ENCODE measurements at places on chromosomes 1 and 21.

- peak; percentile 99 for DNase-seq
Measured at GRCh38 chr21:35256468-35256988, 207.4 kb upstream of the RUNX1 start.

DNA sequence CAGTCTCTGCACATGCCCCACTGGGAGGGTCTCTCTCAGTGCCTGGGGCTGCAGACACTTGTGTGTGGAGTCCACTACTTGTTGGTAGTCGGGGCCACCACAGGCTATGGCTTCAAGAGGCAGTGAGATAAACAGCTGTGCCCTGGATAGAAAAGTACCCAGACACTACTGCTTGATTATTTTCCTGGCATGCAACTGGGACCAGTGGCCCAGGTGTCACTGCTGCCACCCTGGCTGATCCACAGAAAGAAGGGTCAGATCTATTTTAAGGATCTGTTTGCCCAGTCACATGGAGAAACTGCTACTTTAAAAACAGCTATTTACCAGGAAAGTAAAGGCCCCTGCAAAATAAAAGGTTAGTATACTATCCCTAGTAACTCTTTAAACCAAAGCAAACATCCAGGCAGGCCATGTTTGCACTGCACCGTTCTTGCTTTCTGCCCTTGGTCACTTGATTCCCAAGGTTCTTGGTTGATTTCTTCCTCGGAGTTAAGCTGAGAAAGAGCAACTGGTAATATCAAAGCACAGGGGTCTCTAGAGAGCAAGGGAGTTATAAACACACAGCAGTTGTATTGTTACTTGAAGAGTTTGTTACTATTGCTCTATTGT is 99.9 kb downstream of the GLUL start:
- no peak for DNase-seq

DNA sequence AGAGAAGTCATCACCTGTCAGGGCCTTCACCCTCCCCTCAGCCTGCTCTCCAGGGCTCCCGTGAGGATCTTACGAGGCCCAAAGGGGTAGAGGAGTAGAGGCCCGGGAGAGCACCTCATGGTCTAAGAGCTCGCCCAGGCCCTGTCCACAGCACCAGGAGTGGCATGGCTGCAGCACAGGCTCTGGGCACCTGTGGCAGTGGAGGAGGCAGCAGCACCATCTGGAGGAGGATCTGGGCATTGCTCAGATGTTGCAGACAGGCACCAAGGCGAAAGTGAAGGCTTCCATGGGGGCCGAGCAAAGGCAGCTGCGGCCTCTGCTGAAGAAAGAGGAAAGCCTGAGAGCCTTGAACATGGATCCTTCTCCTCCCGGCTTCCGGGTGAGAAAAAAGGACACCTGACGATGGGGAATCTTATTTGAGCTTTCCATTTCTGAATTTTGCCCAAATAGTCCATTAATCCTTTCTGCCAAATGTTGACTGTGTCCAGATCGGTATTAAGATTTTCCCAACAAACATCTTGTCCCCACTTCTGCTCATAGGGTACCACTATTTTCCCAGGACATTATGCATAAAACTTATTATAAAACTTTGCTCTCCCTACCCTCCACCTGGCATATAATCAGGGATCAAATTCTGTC is 604.7 kb downstream of the PTPRC start:
- DNase-seq = peak; percentile 40

DNA sequence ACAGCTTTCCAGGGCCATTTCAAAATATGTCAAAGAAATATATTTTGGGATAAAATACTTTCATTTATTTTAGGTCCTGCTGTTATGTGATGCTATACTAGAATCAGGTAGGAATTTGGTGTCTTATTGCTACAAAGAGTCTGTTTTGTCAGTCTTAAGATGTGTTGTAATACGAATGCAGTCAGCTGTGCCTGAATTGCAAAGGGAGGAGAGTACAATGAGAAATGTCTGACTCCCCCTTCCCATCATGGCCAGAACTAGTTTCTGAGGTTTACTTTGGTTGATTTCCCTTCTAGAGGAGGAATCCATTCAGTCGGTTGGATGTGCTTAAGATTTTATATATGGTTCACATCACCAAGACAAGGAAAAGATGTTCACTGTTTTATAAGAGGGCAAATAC is 75.7 kb upstream of the TNFSF18 start:
- DNase-seq = peak; percentile 35

DNA sequence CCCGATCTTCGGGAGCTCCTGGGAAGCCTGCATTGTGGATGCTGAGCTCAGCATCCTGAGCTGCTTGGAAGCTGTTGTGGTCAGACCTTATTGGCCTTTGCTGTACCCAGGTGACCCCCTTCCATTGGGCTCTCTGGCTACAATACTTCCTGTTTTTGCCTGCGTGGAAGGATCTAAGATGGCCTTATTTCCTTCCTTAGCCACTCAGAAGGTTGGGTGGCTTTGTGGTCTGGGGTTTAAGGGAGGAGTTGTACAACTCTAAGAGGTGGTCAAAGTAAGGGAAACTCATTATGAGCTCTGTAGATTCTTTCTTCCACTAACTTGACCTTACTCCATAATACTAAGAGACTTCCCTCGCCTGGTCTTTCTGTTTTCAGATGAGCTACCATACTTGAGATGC is 17.7 kb downstream of the PFKFB2 start:
- no peak for DNase-seq

DNA sequence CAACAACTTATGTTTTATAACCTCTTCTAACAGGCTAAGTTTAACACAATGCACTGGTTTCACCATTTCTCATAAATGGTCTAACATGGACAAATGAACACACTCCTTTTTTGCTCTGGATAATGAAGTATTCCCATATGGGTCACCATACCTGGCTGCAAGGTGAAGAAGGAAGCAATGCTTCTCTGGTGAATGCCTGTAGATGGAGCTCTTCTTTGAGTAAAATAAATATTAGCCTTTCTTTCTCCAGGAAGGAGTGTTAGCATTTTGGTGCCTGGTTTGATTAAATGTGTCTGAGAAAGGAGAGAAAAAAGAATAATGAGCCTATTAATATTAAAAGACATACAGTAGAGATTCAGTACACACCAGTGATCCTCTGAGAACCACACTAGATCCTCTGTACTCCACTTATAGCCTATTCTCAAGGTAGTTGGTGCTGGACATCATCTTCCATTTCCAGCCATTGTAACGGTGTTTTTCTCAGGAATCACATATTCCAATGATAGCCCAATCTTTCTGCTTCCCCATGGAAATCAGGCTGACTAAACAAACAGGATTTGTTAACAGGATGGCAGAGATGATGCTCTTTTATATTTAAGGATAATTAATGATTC is 17.6 kb downstream of the MTFR1L start:
- DNase-seq = no peak

DNA sequence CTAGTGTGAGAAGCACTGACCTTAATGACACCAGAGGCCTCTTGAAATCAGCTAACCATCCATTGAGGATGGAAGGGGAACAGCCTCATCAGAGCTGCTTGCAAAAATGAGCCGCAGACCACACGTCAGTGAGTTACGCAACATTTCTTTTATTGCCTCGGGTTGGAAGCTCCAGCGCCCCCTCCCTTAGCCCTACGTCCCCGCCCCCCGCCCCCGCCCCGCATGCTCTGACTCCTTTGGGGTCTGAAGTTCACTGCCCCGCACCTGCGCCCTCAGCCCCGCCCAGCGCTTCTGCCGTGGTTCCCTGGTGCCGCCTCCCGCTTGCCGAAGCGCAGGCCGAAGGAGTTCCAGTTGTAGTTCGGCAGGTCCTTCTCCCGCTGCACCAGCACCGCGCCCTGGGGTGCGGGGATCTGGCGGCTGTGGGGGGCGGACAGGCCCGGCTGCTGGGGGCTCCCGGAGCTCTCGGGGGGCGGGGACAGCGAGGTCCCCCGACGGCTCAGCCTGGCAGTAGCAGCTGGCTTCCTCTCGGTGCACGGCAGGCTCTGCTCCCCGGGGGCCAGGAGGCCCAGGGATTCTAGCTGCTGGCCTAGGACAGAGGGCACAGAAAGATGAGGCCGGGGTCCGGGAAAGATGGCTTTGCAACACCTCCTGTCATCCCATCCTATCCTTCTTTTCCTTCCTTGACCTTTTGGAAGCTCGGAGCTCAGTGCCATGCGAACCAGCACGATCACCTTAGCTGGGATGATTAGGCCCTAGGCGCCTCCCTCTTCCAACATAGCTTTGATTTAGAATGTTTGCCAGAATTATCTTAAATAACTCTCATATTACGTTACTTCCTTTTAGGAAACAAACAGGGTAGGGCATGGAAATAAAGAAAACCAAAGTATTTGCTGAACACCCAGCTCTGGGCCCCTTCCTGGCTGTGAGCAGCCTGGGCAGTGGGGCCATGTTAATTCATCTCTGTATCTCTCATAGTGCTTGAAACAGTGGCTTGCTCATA is 5.8 kb downstream of the KISS1 start:
- DNase-seq = peak; percentile 23

DNA sequence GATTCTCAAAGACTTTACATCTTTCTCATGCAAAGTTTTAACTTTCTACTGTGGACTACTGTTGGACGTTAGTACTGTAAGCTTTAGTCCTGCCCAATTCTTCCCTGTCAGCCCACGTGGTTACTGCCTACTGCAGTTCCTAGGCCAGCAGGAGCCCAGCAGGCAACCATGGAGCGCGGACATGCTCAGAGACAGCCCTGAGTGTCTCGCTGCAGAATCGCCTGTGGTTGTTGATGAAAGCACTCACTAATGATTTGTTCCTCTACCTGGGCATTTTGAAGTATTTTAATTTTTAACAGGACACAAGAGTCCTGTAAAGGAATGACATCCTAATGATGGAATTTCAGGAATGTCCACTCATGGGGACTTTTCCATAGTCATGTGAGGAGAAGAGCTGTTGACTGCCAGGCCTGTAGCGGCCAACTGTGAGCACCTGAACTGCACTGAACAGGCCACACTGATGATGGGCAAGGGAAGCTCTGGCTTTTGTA is 44.1 kb downstream of the PGBD5 start:
- no peak for DNase-seq

DNA sequence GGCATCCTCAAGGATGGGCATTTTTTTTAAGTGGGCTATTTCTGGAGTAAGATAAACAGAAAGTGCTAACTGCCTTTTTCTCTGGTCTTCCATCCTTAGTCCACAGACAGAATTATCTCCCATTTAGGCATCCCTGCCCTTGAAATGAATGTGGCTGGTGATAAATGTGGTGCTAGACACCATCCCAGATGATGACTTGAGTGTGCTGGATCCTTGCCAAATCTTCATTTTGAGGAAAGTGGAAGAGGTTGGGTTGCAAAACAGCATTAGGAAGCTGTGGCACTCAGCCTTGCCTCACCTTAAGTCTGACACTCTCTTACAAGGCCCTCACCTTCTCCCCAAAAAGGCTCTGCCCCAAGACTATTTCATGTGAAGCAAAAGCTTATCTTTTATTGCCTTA is 19.2 kb downstream of the MAB21L3 start:
- no peak for DNase-seq

- DNase-seq = peak; percentile 87
Measured at GRCh38 chr1:9825093-9826074, 1.6 kb upstream of the CLSTN1 start.

DNA sequence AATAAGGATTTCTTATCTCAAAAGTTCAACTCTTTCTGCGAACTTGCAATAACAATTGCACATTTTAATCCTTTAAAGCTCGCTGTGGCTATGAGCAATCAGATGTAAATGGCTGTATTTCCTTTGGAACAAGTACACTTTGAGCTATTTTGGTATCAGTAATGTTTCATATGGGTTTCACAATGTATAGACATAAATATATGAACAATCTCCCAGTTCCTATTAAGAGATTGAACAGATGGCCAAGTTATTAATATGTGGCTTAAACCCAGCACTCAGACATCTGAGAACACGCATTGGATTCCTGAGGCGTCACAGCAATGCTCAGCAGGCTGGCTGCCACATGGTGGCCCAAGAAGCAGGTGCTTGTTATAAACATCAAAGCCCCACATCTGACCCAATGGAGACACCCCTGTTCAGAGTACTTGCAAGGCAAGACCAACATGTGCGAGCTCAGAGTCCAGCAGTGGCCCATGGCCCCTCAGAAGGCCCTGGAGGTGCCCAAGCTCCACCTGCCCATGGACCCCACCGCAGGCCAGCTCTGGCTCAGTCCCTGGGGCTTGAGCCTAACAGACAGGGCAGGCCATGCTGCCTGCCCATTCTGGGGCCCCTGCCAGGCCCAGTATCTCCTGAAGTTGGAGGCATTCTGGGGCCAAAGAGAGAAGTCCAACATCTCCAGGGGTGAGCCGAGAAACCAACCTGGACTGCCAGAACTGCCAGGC is 23.7 kb downstream of the PSMG1 start:
- DNase-seq = no peak

GRCh38 chr1:222124602-222125001 is 382.7 kb upstream of the DUSP10 start:
- no peak for DNase-seq

DNA sequence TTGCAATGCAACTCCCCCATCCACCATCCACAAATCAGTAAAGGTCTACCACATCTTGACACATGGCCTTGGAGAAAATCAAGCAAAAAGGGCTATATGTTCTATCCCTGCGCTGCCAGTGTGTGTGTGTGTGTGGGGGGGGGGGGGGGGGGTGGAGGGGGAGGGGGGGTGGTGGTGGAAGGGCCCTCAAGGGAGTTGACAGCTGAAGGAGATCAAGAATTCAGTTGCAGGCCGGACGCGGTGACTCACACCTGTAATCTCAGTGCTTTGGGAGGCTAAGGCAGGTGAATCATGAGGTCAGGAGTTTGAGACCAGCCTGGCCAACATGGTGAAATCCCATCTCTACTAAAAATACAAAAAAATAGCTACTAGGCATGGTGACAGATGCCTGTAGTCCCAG is 37.6 kb upstream of the CLIC4 start:
- DNase-seq = peak; percentile 88

GRCh38 chr1:84913555-84913892 is 20.5 kb upstream of the LPAR3 start:
- peak; percentile 92 for DNase-seq

GRCh38 chr21:17931080-17931479 is 111.9 kb upstream of the C21orf91 start:
- no peak for DNase-seq

DNA sequence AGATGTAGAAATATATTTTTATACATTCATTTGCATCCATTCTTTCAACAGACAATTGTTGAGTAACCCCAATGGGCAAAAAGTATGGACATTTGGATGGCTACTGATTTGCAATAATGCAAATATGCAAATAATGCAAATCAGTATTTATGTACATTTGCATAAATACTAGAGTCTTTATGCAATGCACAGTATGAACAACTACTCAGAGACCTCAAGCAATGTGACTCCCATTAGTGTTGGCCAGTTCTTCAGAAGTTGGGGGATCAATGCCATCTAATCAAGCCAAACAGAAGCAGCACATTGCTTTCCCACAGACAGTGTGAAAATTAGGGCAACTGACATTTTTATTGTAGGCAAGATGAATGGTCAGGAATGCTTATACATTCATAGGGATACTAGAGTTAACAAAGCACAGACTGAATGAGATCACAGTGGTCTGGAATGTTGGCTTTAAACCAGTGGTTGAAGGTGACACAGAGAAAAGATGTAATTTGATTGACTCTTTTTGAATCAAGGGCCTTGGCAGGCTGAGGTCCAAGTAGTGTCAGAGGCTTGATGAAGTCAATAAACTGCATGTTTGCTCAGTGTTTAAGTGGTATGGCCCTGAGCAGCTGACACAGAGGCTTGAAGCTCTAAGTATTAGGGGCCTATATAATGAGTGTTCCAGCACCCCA is 256.6 kb downstream of the CTH start:
- DNase-seq = no peak
